ENCODE measurements at places on chromosomes 6 and 20.

- DNase-seq, result peak; percentile 38
Measured at GRCh38 chr6:1709234-1709641, 99.5 kb downstream of the FOXC1 start.

GRCh38 chr6:168877821-168878282, 375.8 kb downstream of the THBS2 start:
- peak; percentile 65 for DNase-seq

GRCh38 chr6:157689875-157690274, 133.2 kb upstream of the SNX9 start:
- DNase-seq, result no peak

GRCh38 chr20:19284400-19285178, 72.1 kb downstream of the SLC24A3 start:
- DNase-seq, result no peak

DNA sequence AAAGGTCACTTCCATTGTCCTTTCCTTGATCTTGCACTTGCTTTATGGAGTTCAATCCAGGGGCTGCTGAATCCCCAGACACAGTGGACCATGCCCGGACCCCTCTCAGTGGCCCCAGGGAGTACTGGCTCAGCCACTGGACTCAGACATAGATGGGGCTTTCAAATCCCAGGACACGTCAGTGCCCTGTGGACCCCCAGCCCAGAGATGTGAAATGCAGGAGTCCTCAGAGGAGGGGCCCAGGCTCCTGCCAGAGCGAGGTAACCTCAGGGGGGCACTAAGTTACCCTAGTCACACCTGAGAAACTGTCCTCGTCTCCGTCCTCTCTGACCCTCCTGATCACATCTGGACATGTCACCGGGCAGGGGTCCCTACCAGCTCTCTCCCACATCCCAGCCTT, 18.7 kb upstream of the APMAP start:
- no peak for DNase-seq

DNA sequence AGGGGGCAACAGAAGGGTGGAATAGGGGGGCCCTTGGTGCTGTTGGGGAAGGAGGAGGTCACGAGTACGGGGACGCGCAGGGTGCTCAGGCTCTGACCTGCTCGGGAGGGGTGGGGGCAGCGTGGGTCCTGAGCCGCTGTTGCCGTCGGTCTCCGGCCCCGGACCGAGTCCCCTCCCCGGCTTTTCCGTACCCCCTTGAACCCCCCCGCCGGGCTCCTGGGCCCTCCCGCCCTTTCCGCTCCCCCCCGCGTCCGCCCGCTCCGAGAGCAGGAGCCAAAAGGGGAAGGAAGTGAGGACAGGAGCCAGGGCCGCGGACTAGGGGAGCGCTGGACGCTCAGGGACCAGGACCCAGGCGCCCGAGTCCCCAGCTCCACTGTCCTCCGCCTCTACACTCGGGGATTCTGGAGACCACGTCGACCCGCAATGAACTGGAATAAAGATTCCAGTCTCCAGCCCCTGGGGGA, at the start of gene RGL2:
TSS of gene RGL2 (minus strand) at position 170 of the 464 bp plus-strand sequence. CDS start 332 bp downstream, outside the sequence.
- peak; percentile 72 for DNase-seq

DNA sequence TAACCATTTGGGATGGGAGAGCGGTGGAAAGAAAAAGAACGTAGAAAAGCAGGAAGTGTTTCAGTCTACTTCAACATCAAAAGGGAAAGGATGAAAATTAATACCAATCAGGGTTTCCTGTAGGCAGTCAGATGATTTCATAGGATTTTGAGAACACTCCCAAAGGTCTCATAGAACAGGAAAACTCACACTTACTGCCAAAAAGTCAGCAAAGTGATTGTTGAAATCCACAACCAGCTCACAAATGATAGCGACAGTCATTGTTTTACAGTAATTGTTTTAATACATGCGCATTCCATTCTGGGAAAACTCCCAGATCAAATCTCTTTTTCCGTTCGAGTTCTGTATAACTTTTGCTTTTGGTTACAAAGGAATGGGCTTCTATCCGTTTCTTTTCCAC, 5.3 kb upstream of the CNKSR3 start:
- DNase-seq, result peak; percentile 21

DNA sequence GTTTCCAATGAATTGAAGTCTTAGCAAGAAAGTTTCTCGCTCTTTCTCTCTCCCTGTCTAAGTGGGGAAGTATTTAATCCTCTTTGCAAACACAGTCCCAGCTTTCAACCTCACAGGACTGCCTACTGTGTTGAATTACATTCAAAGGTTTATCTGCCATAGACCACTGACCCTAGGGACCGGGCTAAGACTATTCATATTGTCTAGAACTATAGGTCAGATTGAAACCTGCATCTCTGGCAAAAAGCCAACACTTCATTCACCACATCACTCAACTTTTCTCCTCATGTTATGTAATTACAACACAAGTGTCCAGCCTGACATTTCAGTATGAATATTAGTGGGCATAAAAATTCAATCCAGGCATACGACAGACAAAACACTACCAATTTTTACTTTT, 314.7 kb upstream of the RSPO3 start:
- DNase-seq, result no peak

DNA sequence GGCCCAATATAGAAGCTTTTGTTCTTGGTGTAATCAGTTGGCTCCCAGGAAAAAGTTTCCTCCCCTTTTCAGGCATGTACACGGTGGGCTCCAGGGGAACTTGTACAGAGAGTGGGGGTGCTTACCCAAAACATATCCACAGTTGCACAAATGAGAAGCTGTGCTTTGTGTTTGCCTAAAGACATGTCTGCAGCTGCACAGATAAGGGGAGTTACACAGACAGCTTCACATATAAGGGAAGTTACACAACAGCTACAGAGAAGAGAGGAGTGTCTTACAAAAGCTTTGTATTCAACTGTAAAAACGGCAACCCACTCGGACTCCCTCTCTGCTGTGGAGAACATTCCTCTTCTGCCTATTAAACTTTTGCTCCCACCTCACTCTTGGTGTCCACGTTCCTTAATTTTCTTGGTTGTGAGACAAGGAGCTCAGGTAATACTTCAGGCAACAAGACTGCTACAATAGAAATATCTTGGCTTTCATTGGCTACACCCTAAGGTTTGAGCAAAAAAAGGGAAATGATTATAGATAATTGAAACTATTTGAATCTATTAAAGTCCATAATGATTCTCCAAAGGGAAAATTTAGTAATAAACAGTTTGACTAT, 7.4 kb upstream of the PNRC1 start:
- no peak for DNase-seq

- no peak for DNase-seq
Measured at GRCh38 chr6:51854876-51855275, 232.5 kb downstream of the PKHD1 start.

- DNase-seq, result peak; percentile 100
Measured at GRCh38 chr6:146913842-146914488, 290.3 kb upstream of the STXBP5 start.

DNA sequence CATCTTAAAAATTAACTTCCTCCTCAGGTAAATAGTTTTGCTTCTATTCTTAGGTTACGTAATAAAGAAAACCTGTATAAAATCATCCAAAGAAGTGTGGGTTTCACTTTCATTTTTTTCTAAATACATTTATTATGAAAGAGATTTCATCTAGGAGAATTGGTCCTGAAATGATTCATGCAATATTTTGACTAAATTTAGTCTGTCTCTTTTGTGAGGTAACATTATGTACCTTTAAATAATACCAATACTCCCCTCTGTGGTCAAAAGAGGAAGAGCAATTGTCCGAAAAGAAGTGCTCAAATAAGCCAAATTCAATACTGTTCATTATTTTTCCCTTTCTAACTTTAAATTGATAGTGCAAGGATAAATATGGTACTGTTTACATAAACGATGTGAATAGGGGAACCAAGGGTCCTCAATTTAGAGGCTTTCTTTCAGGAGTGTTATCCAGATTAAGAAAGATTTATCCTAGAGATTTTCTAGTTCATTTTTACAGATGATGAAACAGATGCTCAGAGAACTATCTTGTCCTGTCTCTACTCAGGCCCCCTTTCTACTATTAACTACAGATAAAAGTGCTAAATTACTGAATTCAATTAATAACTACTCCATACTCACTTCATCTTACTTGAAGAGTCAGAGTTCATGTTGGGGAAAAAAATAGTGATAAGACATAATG, 26.2 kb downstream of the CYP39A1 start:
- DNase-seq, result peak; percentile 45
